Natural killer cell (primary cell): ENCODE measurements at places on chromosomes 1 and 21. TPM values are rescaled to one million over a fixed set of nuclear protein-coding genes. Genes with fewer than 3 reads are reported as not detected.

GRCh38 chr1:153803470-153804056 lies 28.4 kb downstream of the SLC27A3 start:
- peak overlapping the region; percentile 39 for H3K27ac ChIP-seq
- H3K4me3 ChIP-seq: no peak overlapping the region
- H3K4me1 ChIP-seq: peaks cover 39% of the 10 kb centered on the region

Gene CYB5RL
- total RNA-seq: 6.2 TPM

DNA sequence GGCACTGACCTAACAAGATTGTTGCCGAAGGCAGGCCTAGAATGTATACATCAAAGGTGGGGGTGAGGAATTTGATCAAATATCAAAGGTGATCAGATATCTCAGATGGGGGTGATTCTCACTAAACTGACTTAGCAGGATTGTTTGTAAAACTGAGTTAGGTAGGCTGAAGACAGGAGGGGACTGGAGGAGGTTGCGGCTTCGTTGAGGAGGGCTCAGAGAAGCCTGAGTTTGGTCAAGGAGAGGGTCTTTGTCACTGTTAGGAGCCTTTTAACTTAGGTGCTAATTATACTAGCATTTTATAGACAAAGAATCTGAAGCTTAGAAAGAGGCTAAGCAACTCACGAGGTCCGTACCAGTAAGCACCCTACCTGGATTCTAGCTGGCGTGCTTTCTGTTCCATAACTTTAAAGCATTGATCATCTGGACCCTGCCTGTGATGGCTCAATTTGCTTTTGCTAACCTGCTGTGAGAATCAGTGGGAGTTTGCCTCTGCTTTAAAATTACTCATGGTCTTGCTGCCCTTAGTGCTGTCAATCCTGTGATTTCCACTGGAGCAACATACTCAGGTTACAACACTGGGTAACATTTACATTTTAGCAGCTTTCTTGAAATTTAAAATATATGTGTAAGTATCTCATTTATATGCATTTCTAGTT lies 49.8 kb downstream of the ITSN1 start:
- DNase-seq: no peak
- H3K27ac ChIP-seq: no peak overlapping the region
- H3K36me3 ChIP-seq: no peaks in the 10 kb centered on the region
- H3K27me3 ChIP-seq: no peaks in the 10 kb centered on the region

DNA sequence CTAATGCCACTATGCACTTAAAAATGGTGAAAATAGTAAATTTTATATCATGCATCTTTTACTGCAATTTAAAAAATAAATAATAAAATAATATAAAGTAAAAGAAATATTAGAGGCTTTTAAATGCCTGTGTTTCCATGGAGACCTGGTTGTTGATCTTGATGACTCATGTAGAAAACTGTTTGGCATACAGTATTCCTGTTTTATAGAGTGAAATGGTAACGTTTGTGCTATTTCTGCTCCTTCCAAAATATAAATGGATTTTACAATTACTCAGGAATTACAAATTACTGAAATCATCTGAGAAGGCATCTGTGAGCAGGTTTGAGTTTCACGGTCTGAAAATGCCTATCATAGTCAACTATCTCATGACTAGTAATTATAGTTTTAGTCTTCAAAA lies 98.4 kb upstream of the USP25 start:
- H3K4me3 ChIP-seq: no peak overlapping the region
- no peak for DNase-seq
- no peaks in the 10 kb centered on the region for H3K27me3 ChIP-seq
- no peak overlapping the region for H3K27ac ChIP-seq

GRCh38 chr1:119314001-119314796 lies 54.4 kb upstream of the HAO2 start:
- H3K4me1 ChIP-seq: no peaks in the 10 kb centered on the region
- no peak overlapping the region for H3K4me3 ChIP-seq
- peaks cover 4% of the 10 kb centered on the region for H3K27me3 ChIP-seq
- H3K27ac ChIP-seq: no peak overlapping the region
- H3K36me3 ChIP-seq: no peaks in the 10 kb centered on the region

DNA sequence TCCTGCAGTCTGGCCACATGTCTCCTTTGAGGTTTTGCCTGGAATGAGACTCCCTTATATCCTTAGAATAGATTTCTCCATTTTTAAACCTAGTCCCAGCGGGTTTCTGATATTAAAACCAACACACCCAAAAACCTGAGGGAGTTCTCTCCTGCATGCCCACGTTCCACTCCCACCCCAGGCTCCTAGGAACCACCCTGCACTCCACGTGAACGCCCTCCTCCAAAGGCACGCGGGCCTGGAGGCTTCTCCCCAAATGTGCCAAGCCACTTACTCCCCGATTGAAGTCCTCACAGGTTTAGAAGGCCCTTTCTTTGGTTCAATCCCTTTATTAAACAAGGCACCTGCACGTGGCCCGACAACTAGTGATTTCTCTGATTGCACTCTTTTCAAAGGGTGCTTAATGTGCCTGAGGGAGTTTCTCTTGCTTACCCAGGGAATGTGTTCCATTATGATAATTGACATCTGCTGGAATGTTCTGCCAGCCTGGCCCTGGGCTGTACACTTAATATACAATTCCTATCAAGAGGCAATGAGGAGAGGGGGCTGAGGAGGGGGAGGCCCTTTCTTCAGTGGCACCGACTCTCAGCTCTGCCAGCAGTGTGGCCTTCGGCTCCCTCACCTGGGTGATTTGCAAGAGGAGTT lies 104.3 kb upstream of the ADAR start:
- no peak overlapping the region for H3K27ac ChIP-seq
- H3K4me3 ChIP-seq: no peak overlapping the region
- DNase-seq: no peak

DNA sequence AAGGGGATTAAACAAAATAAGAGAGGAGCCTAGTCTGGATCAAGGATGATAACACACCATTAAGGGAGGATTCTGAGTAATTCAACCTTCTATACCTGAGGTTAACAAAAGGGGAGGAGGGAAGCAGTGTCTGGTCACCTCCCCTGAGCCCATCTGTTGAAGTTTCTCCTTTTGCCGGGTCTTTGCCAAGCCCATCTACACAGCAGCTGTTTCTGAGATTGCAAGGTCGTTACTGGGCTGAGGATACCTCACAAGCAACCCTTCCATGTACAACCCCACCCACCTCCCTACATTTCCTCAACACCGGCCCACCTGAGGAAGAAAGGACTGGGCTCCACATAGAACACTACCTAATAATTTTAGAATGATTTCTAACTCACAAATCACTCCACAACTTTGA lies 26.3 kb downstream of the LRRC52 start:
- no peaks in the 10 kb centered on the region for H3K27me3 ChIP-seq
- H3K4me3 ChIP-seq: no peak overlapping the region
- no peak for DNase-seq
- no peaks in the 10 kb centered on the region for H3K36me3 ChIP-seq
- H3K27ac ChIP-seq: no peak overlapping the region
- H3K4me1 ChIP-seq: no peaks in the 10 kb centered on the region
